ENCODE measurements at places on chromosomes 12 and 14. TPM values are rescaled to one million over a fixed set of nuclear protein-coding genes. Genes with fewer than 3 reads are reported as not detected.

TSPAN9 gene
- 400 TPM for total RNA-seq

NOVA1 gene
- 4.3 TPM for total RNA-seq

GRCh38 chr12:7917392-7918267 lies 18.4 kb downstream of the SLC2A3 start:
- DNase-seq = no peak

DNA sequence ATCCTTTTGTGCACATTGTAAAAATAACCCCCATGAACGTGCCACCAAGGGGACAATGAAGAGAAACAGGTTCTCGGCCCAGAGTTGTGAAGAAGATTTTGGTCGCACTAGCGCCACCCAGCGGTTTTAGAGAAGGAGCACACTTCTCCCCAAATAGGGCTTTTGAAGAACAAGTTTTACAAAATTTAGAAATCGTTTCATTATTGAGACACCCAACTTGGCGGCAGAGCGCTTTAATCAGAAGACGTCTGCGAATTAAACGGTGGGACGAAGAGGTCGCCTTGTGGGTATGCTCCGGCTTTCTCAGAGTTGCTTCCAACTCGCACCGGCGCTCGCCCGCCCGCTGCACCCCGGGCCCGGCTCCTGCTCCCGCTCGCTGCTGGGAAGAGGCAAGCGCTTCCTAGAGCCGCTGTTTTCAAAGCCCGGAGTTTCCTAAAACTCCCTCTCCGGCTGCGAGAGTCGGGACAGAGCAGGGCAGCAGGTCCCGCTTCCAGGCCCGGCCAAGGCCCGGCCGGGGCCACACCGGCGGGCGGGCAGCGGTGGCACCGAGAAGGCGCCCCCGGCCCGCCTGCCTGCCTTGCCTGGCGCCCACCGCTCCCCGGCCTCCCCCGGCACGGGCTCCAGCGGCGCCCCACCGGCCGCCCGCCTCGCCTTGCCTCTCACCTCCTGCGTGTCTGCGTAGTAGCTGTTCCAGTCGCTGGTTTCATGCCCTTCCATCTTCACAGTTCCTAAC lies 645 bp downstream of the FOXA1 start:
- DNase-seq = no peak

GRCh38 chr12:117040496-117040895 lies 58.7 kb downstream of the TESC start:
- no peak for DNase-seq

- no peak for DNase-seq
Measured at GRCh38 chr12:53235742-53236442, 3.9 kb upstream of the RARG start.

DNA sequence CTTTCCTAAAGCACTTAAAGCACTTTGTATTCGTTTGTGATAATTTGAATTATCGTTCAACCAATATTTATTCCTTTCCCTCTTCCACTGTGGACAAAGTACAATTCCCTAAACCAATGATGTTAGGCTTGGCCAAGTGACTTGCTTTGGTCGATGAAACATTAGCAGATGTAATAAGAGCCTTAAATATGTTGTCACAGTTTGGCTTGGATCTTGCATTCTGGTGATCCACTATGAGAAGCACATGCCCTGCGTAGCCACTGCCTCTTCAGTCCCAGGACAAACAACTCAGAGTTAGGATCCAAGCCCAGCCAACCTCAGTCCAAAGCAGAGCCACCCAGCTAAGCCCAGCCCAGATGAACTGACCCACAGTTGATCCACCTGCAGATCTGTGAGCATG lies 8.4 kb upstream of the C12orf75 start:
- no peak for DNase-seq

DNA sequence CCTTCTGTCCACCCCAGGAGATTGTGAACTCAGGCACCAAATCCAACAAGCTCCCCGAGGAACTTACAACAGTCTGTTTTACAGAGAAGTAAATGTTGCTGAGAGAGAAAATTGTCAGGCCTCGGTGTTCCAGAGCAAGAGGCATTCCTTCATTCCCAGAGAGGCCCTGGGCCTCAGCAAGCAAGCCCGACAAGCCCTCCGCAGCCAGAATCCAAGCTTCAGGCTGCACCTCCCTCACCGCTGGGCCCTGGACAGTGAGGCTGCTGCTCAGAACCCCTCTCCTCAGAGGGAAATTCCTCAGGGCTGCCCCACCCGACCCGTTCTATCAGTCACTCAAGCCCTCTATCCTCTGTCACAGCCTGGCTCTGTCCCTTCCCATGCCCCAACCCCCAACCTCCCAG lies 56.4 kb downstream of the ZFP36L1 start:
- DNase-seq = no peak

DNA sequence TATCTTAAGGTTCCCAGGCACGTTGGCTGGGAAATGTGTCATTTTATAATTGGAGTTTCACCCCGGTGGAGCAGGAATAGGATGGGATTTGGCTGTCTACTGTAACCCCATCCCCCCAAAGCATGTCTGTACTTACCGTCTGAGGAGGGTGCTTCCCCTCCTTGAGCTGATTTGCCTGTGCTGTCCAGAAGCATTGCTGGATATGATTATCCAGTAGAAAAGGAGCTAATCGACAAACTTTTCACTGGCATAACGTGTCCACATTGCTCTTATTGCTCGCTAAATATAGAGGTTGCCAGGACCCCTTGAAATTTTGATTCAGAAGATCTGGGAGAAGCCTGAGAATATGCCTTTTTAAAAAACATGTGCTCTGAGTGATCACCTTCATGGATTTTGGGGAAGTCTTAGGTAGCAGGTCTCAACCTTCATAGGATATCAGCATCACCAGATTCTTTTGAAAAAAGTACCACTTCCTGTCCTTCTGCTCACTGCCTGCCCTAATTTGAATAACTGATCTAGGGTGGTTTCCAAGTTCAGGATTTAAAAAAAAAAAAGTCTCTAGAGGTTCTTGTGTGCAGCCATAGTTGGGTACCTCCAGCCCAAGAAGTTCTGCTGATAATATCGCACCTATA lies 80.4 kb upstream of the KCNA1 start:
- no peak for DNase-seq

All from heart right ventricle (tissue), 16 donors.